ENCODE measurements at places on chromosomes 11 and 22.

DNA sequence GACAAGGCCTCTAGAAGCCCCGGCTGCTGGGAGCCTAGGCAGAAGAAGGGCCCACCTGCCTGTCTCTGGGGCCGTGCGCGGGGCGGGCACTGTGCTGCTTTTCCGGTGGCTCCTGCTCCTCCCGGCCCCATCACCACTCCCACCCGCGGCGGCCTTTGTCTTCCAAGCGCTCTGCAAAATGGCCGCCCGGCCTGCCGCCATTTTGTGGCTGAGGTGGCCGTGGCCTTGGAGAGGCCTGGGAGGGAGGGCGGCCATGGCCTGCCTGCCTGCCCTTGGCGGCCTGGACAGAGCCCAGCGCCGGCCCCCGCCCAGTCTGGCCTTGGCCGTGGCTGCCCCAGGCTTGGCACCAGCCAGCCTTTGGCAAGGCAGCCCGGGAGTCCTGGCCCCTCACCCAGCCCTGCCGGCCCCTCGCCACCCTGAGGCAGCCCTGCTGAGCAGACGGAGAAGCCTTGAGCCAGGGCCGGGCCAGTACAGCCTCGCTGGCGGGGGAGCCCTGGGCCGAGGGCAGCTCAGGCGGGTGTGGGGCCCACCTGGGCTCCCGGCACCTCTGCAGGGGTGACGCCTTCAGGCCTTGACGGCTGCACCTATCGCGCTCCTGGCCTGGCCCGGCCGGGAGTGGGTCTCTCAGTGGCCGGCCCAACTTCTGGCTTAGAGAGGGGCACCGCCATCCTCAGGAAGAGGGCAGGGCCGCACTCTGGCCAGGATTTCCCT, 46.0 kb upstream of the PPARA start:
- no peak for DNase-seq

DNA sequence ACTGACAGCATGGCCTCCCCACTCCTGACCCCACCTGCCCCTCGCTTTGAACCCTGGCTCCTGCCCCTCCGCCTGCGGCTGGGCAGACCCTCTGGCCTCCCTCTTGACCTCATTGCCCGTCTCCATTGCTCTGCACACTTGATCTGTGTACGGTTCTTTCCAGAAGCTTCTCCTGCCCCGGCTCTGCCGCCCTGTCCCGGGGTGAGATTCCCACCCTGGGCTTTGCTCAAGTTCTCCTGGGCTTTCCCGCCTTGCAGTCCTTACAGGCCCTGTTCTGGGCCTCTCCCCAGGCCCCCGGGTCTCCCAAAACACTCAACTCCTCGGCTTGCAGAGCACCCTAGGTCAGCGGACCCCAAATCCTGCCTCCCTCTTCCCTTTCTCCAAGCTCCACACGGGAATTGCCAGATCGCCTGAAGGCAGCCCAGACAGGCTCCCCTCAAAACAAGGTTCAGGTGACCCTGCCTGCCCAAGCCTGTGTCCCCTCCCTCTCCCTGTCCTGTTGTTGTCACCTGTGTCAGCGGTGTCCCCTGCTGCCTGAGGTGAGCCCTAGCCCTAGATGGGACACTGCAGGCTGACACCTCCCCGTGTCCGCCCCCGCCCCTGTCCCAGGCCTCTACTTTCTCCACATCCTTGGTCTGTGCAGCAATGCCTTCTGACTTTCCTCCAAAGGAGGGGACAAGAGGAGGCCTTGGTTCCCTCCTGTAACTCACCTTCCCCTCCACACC, 1.5 kb downstream of the GAL start:
- no peak for DNase-seq

GRCh38 chr11:79170321-79170720, 270.5 kb downstream of the TENM4 start:
- no peak for DNase-seq

DNA sequence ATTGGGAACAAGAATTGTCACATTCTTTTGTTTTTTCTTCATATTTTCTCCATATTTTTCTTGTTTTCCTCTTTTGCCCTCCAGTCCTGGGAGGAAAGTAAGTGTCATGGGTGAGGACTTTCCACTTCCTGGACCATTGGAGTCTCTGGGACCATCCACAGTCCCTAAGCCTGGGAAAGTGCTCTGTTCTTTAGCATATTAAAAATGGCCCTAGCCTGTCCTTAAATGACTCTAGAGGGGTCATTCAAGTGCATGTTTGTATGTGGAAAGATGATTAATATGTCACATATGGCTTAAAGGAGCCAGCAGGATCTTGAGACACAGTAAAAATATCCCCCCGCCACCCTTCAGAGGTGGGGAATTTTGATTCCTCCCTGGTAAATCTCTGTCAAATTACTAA, 20.1 kb upstream of the SCGB1D1 start:
- no peak for DNase-seq

DNA sequence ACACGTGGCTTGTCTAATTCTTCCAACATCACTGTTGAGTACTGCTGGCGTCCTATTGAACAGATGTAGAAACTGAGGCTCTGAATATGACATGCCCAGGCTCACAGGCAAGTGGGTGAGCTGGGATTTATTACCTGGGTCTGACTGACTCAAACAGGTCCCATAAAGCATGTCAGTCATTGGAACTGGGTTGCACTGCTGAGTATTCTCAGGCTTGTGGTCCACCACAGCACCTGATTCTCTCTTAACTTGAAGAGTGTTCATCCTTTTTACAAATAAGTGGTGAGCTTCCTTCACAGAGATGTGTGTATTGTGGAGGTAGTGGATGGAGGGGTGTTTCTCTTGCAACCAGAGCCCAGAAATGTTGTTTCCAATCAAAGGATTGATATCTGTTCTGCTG, 44.5 kb downstream of the SC5D start:
- DNase-seq, result no peak

GRCh38 chr11:563812-564578, 3.2 kb downstream of the RASSF7 start:
- no peak for DNase-seq

DNA sequence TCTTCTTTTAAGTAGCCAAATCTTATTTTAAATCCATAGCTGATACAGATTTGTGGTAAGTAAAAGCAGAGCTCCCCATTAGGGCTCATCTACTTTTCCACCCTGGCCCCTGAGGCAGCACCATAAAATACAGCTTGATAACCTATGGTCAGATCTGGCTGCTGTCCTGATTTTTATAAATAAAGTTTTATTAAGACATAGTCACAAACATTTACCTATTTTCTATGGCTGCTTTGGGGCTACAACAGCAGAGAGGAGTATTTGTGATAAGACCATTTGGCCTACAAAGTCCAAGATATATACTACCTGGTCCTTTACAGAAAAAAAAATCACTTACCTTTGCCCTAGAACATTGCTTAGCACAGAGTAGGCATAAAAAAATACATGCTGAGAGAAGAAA, 200.0 kb upstream of the SEZ6L start:
- DNase-seq, result no peak

DNA sequence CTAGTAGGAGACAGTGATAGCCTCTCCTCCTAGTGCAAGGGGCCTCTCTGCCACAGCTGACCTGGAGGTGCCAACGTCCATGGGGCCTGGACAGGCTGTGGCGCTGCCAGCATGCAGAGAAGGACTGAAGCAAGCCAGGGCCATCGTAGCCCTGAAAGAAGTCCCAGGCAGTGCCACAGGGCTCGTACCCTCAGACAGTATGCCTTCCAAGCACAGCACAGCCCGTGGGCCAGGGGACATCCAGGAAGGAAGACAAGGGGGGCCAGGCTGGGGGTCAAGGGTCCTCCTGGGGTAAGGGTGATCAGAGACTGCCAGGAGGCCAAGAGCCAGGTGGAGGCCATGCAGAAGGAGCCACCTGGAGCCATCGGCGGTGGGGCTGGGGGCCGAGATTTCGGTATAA, 20.4 kb upstream of the MOB2 start:
- DNase-seq, result no peak

- DNase-seq, result no peak
These were observed 27.9 kb downstream of the YPEL1 start for GRCh38 chr22:21707677-21708076.

Data from GM04504 (cell line).